ENCODE measurements at places on chromosomes 2 and 18. TPM values are rescaled to one million over a fixed set of nuclear protein-coding genes. Genes with fewer than 3 reads are reported as not detected.

GRCh38 chr2:179037807-179038206, 12.1 kb downstream of the CCDC141 start:
- no peak for DNase-seq
- H3K27me3 ChIP-seq, result no peaks in the 10 kb centered on the region
- peaks cover 12% of the 10 kb centered on the region for H3K36me3 ChIP-seq
- no peak overlapping the region for H3K4me3 ChIP-seq
- H3K27ac ChIP-seq, result no peak overlapping the region

- no peak overlapping the region for H3K4me3 ChIP-seq
- H3K4me1 ChIP-seq, result peaks cover 8% of the 10 kb centered on the region
- H3K27ac ChIP-seq, result no peak overlapping the region
- no peak for DNase-seq
- peaks cover 11% of the 10 kb centered on the region for H3K36me3 ChIP-seq
Observed at GRCh38 chr18:77045677-77046076, 86.9 kb downstream of the MBP start.

GRCh38 chr2:45892757-45893156, 241.3 kb downstream of the PRKCE start:
- no peaks in the 10 kb centered on the region for H3K36me3 ChIP-seq
- no peak for DNase-seq
- peaks cover 49% of the 10 kb centered on the region for H3K4me1 ChIP-seq
- H3K4me3 ChIP-seq, result no peak overlapping the region

DNA sequence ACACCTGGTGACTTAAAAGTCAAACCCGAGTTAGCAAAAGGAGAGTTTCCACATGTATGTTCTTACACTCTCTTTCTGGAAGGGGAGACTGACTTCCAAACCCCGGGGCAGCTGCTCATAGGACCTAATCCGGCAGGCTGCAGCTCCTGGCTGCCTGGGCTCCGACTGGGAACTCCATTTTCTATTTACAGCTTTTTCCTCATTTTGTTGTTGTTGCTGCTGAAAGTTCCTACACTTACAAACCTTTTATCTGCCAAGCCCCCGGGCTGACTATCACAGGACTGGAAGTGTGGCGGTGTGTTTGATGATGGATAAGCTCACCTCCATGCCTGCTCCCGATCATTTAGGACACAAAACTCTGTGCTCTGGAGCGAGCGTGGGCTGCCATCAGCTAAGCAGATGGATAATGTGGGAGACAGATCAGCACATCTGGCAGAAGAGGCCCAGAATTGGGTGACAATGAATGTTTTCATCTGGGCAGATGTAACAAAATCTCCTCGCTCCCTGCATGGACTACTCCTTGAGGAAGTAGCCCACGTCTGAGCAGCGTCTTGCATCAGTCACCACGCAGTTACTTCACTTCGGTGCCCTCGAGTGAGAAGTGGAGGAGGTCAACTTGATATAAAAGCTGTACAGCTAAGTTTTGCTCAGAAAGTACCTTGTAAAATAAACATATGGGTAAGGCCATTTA, 114.4 kb upstream of the COPS8 start:
- no peak overlapping the region for H3K27ac ChIP-seq
- DNase-seq, result no peak
- no peaks in the 10 kb centered on the region for H3K27me3 ChIP-seq
- H3K36me3 ChIP-seq, result no peaks in the 10 kb centered on the region
- no peak overlapping the region for H3K4me3 ChIP-seq
- peaks cover 36% of the 10 kb centered on the region for H3K4me1 ChIP-seq

GRCh38 chr2:153519257-153519875, 40.8 kb upstream of the RPRM start:
- no peak overlapping the region for H3K4me3 ChIP-seq
- peaks cover 5% of the 10 kb centered on the region for H3K27me3 ChIP-seq
- no peaks in the 10 kb centered on the region for H3K36me3 ChIP-seq
- no peaks in the 10 kb centered on the region for H3K4me1 ChIP-seq
- no peak overlapping the region for H3K27ac ChIP-seq

DNA sequence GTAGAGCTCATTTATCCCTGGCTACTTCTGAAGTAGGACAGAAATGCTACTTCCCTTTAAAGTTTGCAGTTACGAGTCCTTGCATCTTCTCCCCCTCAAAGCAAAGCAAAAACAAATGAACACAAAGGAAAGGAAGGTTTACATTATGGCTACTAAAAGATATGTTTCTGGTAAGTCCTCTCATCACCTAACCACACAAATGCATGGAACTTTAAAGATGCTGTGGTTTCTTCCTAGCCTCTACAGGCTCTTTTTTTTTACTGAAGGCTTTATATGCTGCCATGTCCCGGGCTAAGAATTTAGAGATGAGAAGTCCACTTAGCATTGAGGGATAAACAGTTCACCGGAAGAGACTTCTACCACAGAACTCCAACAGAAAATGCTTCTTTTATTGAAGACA, 291.2 kb downstream of the SS18 start:
- no peaks in the 10 kb centered on the region for H3K36me3 ChIP-seq
- H3K27me3 ChIP-seq, result peaks cover 7% of the 10 kb centered on the region
- no peak overlapping the region for H3K4me3 ChIP-seq
- H3K27ac ChIP-seq, result no peak overlapping the region
- no peak for DNase-seq
- H3K4me1 ChIP-seq, result no peaks in the 10 kb centered on the region

DNA sequence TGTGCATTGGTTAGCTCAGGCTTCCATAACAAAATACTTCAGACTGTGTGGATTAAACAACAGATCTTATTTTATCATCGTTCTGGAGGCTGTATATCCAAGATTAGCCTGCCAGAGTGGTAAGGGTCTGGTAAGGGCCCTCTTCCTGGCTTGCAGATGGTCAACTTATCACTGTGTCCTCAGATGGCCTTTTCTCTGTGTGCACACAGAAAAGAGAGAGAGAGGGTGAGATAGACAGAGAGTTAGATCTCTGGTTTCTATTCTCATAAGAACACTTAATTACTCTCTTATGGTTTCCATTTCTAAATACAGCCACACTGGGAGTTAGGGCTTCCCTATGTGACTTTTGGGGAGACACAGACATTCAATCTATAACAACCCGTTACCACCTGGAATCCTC, 1003.5 kb downstream of the TSN start:
- H3K36me3 ChIP-seq, result no peaks in the 10 kb centered on the region
- H3K27ac ChIP-seq, result no peak overlapping the region
- H3K4me1 ChIP-seq, result no peaks in the 10 kb centered on the region

DNA sequence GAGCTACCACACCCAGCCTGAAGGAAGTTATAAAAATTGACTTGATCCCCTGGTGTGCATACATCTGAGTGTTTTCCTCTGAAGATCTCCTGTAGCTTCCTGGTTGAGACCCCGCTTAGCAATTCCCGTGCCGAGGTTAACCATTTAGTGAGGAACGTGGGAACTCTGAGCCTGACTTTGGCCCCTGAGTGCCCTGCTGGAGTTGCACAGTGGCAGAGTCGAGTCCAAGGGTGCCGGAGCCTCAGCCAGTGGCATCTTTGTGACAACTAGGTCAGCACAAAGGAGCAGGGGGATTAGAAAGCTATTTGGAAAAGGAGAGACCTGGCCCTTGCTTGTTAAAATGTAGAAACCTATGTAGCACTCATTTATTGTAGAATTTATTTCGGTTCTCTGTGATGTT, 561.2 kb upstream of the SALL3 start:
- H3K4me3 ChIP-seq, result no peak overlapping the region
- H3K36me3 ChIP-seq, result no peaks in the 10 kb centered on the region
- H3K4me1 ChIP-seq, result no peaks in the 10 kb centered on the region
- H3K27ac ChIP-seq, result no peak overlapping the region

- peak overlapping the region; percentile 71 for H3K27ac ChIP-seq
- H3K4me3 ChIP-seq, result no peak overlapping the region
- no peak for DNase-seq
Observed at GRCh38 chr18:3855966-3856365, 406.0 kb downstream of the TGIF1 start.

DNA sequence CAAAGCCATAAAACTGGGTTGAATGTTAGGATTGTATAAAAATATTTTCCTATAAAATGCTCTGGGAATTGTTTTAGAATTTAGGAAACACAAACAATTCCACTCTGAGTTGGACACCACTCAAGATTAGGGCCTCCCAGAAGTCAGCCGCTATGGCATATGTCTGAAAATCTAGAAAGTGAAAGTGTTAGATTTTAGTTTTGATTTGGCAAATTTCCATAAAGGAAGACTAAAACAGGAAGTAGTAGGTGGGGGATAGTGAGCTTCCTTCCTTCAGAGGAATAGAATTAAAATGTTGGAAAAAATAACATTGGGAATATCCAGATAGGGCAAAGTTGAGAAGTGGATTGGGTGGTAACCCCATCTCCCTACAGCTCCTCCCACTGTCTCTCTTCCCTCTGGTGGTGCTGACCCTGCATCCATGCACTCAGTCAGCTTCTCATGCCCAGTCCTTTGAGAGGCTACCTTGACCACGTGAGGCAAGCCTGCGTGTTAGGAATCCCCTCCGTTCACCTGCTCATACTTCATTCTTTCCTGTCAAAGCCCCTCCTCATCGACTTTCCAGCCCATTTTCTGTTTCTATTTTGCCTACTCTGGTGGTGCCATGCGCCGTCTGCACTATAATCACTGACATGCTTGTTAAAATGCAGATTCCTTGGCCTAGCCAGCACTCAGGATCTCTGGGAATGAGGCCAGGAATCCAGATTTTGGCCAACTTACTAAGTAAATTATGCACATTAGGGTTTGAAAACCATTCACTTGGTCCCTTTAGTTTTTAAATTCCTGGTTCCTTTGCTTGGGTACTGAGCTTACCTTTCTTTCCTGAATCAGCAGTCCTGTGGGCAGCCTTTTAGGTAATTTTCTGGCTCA, 83.5 kb downstream of the POLE4 start:
- no peak overlapping the region for H3K27ac ChIP-seq
- no peak for DNase-seq
- no peaks in the 10 kb centered on the region for H3K36me3 ChIP-seq
- no peaks in the 10 kb centered on the region for H3K27me3 ChIP-seq

DNA sequence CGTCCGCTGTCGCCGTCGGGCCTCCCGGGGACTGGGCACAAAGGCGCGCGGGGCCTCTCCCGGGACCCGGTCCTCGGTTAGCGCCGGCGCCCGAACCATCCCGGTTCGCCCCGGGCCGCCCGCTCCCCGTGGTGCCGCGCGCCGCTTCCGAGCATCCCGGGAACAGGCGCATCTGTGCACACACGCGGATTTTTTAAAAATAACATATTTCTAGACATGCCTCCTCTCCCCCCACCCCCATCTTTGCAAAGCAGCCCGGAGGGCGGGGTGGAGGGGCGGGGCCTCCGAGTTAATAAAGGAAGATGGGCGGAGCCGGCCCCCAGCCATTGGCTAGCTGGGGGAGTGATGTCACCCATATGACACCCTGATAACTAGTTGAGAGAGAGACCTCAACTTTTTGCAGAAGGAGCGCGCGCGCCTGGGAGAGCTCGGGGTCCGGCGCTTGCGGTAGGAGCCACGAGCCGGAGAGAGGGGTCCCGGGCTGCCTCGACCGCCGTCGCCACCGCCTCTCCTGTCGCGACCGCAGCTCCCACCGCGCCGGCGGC, at the start of gene SOX11:
TSS of gene SOX11 (plus strand) at position 400 of the 545 bp plus-strand sequence. CDS start 338 bp downstream, outside the sequence.
- no peak within 1 kb of the TSS for H3K27ac ChIP-seq
- H3K36me3 ChIP-seq, result peaks cover 4% of the 10 kb centered on the region
- H3K27me3 ChIP-seq, result peaks cover 65% of the 10 kb centered on the region
- H3K4me3 ChIP-seq, result peak within 1 kb of the TSS; percentile 12
- peaks cover 15% of the 10 kb centered on the region for H3K4me1 ChIP-seq

GRCh38 chr18:3321133-3321812, 59.3 kb downstream of the MYL12B start:
- peaks cover 22% of the 10 kb centered on the region for H3K27me3 ChIP-seq
- peak overlapping the region; percentile 1 for H3K4me3 ChIP-seq
- peaks cover 34% of the 10 kb centered on the region for H3K4me1 ChIP-seq
- peak; percentile 38 for DNase-seq
- H3K36me3 ChIP-seq, result no peaks in the 10 kb centered on the region

DNA sequence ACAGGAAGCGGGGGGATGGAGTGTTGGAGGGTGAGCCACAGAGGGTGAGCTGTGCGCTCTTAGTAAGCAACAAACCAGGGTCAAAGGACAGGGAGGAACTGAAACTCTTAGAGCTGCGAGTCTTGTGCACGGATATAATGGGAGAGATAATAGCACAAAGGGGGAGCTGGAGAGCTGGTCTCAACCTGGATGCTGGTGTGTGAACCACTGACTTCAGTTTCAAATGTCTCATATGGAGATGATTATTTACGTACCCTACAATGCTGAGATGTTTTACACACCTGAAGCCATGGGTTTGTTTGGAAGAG, 35.9 kb downstream of the PTGR3 start:
- H3K27me3 ChIP-seq, result no peaks in the 10 kb centered on the region
- no peak overlapping the region for H3K27ac ChIP-seq
- DNase-seq, result no peak
- H3K36me3 ChIP-seq, result no peaks in the 10 kb centered on the region
- no peak overlapping the region for H3K4me3 ChIP-seq

Gene FNDC4
- total RNA-seq, result 0.24 TPM

Data from activated T-cell treated with anti-CD3 and anti-CD28 coated beads, Interleukin-2, amount 50 U/mL, for 72 hours (primary cell).